Stimulated activated CD4-positive, alpha-beta T cell treated with anti-CD3 and anti-CD28 coated beads, Interleukin-1b, Interleukin-23, amount 100 ng/mL, for 48 hours (primary cell): ENCODE measurements at places on chromosomes 1 and 21.

DNA sequence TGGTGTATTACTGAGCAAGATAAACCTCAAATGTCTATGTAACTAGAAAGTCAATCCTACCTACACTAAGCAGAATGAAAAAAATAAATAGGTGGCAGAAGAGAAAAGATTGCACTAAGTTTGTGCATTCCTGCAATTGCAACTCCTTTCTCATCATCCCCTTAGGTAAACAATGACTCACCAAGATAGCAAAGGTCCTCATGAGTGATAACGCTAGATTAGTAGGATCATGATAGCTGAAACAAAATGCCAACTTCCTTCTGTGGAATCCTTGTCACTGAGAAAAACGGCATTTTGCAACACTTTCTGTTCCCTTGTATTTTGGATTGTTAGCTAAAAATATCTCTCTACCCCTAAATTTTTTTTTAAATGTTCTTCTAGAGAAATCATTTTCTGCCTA is 20.0 kb upstream of the FCER1A start:
- no peak for DNase-seq

DNA sequence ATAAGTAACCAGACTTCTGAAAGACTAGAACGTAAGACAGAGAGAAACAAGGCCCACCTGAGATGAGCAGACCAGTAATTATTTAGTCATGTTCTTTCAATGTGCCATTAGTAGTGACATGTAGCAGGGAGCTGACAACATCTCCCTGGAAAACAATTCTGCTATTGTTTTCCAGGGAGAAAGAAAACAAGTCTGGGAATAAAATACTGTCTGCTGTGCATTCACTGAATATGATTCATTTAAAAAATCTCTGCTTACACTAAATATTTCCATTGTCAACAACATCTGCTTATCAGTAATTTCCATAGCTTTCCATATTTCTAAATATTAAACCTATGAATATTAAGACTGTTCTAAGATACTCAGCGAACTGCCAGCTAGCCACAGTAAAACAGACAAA is 80.0 kb downstream of the VCAM1 start:
- no peak for DNase-seq

- DNase-seq: no peak
These were observed 46.4 kb downstream of the AJAP1 start for GRCh38 chr1:4700801-4701200.

DNA sequence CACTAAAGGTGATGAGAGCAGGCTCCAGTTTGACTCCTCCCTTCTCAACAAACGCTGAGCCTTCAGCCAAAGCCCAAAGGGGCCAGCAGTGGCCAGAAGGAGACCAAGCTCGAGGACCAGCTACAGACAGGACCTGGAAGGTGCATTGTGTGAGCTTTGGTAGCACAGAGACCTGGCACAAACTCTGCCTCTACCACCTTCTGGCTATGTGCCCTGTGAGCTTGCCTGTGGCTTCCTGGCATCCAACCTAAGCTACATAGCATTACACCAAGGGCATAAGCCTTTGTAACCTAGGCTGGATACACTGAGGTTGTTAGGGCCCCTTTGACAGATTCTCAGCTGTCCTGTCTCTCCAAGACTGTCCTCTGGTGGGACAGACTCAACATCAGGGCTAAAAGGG is 6.6 kb upstream of the VWA5B1 start:
- DNase-seq: no peak

DNA sequence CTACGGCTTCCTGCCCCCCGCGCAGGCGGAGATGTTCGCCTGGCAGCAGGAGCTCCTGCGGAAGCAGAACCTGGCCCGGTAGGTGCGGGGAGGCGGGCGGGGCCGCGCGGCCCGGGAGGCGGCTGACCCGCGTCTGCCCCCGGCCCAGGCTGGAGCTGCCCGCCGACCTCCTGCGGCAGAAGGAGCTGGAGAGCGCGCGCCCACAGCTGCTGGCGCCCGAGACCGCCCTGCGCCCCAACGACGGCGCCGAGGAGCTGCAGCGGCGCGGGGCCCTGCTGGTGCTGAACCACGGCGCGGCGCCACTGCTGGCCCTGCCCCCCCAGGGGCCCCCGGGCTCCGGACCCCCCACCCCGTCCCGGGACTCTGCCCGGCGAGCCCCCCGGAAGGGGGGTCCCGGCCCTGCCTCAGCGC is 16.6 kb downstream of the NOC2L start:
- DNase-seq: no peak

DNA sequence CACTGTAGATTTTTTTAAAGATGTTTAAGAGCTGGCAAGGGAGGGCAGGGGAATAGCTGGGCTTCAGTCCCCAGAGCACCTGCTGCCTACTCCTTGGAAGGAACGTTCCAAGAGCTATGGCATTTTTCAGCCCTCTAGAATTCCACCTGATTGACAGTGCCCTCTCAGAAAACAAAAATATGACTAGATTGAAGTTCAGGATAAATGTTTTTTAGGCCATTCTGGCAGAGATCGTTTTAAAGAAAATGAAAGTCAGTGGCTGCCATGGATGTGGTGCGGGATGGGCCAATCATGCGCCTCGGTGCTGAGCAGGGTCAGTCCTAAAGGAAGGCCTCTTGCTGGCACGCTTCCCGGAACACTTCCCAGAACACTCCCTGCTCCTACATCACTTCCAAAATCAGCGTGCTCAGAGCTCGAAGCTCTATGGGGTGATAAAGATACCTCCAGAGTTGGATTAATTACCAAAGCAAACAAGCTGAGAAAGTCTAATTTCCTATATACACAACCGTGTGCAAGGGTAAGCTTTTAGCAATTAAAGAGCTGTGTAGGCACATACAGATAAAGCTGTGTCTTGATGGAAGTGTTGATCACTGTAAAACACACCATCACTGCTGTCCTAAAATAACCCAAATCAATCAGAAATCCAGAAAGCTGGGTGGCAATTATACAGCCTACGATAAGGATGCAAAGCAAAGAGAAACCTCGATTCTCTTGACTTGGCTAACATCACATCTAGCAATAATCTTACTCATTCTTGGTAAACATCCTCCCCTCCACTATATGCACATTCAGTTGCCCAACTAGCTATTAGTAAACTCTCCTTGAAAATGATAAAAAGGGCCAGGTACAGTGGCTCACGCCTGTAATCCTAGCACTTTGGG is 34.6 kb downstream of the TGFBR3 start:
- no peak for DNase-seq

- no peak for DNase-seq
These were observed 314.2 kb upstream of the POU3F1 start for GRCh38 chr1:38360807-38361206.

DNA sequence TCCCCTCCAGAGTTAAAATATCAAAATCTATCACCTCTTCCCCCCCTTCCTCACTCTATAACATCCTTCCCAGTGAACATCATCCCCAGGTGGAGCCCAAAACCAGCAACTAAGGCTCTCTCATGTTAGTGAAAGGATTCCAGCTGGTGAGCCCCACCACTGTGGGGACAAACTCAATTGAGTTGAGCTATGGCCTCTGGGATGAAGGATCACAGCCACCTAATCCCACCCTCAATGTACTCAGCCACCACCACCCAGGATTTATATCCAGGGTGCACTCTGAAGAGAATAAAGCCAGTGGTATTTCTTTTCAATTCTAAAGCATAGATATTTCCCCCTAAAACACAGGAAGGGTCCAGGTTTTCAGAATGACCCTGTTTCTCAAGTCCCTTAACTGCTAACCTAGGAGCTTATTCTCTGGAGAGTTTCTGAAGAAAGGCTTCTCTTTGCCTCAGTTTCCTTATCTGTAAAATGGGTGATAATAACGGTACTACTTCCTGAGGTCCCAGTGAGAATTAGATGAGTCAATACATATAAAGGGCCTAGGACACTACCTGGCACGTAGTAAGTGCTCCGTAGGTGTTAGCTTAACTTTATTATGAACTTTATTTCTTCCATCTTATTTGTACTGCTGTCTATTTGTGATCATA is 15.6 kb upstream of the BOLA1 start:
- no peak for DNase-seq

- DNase-seq: no peak
These were observed 26.7 kb upstream of the DIP2A start for GRCh38 chr21:46431884-46432488.

GRCh38 chr1:14600405-14601112 is 2.1 kb downstream of the KAZN start:
- DNase-seq: no peak

DNA sequence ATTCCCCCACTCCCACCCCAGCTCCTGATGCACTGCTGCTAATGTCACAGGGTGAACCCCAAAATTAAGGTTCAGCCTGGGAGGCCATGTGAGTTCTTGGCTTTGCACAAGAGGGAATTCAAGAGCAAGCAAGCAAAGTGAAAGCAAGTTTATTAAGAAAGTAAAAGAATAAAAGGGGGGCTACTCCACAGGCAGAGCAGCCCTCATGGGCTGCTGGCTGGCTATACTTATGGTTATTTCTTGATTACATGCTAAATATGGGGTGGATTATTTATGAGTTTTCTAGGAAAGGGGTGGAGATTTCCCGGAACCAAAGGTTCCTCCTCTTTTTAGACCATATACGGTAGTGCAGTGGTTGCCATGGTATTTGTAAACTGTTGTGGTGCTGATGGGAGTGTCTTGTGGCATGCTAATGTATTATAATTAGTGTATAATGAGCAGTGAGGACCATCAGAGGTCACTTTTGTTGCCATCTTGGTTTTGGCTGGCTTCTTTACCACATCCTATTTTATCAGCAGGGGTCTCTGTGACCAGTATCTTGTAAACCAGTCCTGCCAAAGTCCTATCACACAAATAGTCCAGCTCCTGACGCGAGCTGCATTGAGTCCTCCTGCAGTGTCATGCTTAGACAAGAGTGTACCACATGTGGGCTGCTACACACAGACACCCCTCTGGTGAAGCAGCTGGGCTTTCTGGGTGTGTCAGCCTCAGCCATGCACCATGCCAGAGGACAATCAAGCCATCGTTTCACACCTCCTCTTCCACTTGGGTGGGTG is 46.4 kb upstream of the CSF1 start:
- DNase-seq: no peak

DNA sequence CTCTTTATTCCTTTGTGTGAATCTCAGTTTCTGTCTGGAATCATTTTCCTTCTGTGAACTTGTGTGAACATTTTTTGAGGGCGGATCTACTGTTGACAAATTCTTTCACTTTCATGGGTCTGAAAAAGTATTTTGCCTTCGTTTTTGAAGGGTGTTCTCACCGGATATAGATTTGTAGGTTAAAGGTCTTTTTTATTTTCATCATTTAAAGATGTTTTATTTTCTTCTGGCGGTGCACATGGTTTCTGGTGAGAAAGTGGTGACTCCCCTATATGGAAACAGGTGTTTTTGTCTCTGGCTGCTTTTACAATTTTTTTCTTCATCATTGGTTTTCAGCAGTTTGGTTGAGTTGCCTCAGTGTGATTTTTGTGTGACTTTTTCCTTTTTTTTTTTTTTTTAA is 94.9 kb downstream of the DYRK1A start:
- DNase-seq: no peak

GRCh38 chr1:168834225-168834872 is 105.3 kb upstream of the DPT start:
- DNase-seq: no peak

DNA sequence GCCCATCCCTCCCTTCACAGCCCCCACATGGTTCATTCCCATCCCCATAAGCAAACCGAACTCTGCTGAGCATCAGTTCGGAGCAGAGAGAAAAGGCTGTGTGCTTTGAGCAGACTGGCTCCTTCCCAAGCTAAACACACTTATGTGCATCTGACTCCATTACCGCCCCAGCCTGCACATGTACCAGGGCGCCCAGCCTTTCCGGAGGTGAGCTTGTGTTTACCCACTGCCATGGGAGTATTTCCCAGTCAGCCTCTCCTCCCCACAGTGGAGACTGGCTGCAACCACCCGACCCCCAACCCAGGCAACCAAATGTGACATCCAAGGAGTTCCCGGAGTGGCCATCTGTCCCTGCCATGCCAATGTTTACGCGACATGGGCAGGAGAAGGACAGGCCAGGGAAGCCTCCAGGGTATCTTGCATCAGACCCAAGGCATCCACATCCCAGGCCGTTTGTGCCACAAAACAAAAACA is 9.4 kb downstream of the TIAM1 start:
- DNase-seq: no peak

GRCh38 chr1:228145463-228146416 is 4.0 kb upstream of the GJC2 start:
- no peak for DNase-seq

DNA sequence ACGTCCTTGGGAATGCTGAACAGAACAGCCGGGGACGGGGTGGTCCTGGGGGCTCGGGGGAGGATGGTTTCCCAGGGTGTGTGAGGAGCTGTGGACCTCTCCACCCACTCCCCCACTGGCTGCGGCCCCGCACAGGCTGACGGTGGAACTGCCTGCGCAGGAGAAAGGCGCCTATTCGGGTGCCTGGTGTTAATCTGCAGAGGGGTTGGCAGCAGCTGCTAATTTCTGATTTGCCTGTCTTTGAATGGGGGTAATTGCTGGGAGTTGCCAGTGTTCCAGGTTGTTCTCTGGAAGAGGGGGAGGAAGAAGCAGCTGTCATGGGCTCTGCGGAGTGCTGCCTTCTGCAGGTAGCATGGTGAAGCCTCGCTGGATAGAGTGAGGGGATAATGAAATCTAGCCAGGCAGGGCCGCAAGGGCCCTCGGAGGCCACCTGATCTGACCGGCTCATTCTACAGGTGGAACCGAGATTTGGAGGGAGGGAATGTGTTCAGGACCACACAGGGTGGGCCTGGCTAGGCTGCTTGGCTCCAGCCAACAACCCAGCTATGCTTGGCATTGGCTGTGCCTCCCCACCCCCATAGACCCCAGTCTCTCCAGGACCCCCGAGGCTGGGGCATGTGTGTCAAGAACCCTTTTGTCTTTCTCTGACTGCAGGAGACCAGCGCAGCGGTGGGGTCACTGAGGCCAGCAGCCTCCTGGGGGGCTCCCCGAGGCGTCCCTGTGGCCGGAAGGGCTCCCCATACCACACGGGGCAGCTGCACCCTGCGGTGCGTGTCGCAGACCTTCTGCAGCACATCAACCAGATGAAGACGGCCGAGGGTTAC is 67.1 kb downstream of the PTPRU start:
- DNase-seq: no peak

DNA sequence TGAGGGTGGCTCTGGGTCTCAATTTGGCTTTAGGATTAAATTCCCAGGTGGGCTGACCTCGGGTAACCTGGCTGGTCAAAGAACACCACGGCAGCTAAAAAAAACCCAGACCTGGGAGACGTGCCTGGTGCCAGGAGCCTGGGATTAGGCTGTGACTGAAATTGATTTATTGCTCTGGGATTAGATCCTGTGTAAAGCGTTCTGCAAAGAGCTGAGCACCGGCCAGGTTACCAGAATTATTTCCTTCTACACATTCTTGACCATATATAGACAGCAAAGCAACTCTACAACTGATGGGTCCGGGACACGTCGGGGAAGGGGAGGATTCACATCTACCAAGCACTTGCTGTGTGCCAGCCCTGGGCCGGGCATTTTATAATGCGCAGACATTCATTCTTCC is 45.2 kb downstream of the TMCO4 start:
- no peak for DNase-seq
